Globus pallidus (tissue), 1 donor: ENCODE measurements at places on chromosomes 16 and 17.

- DNase-seq: peak; percentile 70
Measured at GRCh38 chr17:1714427-1714979, 4.3 kb upstream of the TLCD2 start.

GRCh38 chr17:41267711-41268110 lies 2.5 kb downstream of the KRTAP9-6 start:
- no peak for DNase-seq

DNA sequence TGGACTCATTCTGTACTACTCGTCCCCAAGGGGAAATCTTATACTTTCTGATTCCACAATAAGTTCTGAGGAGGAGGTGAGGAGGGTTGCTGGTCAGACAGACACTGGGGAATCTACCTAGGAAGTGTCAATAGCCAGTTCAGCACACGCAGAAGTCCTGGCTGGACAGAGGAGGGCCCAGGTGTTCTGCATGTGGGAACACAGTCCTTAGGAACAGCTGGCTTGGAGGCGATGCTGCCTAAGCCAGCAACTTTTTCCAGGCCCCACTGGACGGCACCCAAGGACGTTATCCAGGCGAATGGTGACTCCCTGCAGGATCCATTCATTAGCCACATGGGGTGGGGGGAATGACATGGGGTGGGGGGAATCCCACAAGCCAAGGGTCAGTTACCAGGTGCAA lies 29.9 kb upstream of the WFIKKN2 start:
- no peak for DNase-seq

- no peak for DNase-seq
Measured at GRCh38 chr17:69418535-69418934, 4.0 kb downstream of the MAP2K6 start.

DNA sequence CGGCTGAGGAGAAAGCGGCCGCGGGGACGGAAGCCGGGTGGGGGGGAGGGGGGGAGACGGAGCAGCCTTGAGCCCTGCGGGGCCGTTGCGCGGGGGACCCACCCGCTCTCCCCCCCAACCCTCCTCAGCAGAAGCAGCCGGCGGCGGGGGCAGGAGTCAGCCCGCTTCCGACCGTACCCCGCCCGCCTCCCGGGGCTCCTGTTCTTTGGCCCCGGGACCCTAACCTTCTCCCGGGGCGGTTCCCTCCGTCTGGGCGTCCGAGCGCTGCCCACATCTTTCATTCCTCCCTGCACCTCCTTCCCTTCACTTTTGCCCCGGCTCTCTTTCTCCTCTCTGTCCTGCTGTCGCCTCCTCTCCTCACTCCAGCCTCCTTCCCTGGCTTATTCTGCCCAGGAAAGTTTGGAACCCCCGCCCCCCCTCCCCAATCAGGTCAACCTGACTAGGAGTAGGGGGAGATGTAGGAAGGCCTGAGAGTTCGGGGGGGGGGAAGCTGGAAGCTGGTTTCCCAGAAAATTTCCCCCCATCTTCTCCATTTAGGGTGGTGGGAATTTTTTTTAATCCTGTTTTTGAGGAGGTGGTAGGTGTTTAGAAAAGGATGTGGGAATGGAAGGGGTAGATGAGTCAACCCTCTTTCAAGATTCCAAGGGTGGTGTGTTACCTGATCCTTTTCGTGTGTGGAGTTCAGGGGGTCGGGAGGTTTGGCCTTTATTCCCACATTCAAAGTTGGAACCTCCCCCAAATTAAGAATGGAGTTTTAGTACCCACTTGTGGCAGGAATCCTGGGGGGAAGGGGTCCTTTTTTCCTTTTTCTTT lies 427 bp upstream of the NLK start:
- no peak for DNase-seq

- DNase-seq: no peak
Measured at GRCh38 chr16:31063843-31064611, 10.0 kb downstream of the ZNF668 start.

- DNase-seq: peak; percentile 39
Measured at GRCh38 chr17:51486091-51486490, 225.7 kb downstream of the UTP18 start.

DNA sequence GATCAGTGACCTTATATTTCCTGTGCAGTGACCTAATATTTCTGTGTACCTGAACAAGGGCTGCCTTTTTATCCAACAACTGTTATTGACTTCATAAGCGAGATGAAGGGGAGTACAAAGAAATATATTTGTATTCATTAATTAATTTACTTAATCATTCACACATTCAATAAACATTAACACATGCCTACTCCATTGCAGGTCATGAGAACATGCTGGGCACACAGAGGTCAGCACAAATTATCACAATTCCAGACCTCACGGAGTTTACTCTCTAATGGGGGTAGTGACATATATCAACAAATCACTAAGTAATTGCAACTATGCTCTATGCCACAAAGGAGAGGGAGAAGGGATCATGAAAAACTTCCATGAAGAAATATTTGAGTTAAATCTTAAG lies 614.6 kb downstream of the TOX3 start:
- no peak for DNase-seq

DNA sequence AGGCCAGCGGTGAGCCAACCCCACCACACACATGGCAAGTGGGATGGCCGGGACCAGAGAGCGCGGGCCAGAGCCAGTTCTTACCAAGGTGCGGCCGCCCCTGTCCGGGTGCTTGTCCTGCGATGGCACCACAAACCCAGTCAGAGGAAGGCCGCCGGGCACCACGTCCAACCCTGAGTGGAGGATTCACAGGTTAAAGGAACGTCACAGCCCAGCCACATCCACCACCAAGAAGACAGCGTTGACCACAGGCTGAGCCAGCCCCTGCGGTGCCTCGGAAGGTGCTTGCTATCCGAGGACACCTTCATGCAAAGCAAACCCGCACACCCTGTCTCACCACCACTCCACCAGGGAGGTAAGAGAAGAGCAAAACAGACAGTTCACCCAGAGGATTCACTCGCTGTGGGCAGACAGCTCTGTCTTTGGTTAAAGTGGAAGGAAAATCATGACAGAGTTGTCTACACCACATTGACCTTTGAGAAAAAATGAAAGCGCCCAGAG lies 15.8 kb downstream of the SLX4 start:
- DNase-seq: no peak

DNA sequence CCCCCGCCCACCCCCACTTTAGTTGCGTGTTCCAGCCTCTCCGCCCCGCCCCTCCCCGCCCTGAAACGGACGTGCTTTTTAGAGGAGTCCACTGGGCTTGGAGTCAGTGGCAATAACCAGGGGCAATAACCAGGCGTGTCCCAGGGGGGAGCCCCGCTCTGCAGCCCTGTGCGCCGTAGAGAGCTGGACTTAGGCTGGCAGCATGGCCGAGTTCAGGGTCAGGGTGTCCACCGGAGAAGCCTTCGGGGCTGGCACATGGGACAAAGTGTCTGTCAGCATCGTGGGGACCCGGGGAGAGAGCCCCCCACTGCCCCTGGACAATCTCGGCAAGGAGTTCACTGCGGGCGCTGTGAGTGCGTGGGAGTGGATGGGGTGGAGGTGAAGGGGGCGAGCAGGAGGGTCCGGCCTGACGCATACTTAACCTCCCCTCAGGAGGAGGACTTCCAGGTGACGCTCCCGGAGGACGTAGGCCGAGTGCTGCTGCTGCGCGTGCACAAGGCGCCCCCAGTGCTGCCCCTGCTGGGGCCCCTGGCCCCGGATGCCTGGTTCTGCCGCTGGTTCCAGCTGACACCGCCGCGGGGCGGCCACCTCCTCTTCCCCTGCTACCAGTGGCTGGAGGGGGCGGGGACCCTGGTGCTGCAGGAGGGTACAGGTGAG lies at the start of gene ALOX15B:
ALOX15B (plus strand) TSS at position 106 of the 657 bp plus-strand sequence; CDS start at position 203, 97 bp downstream.
- DNase-seq: no peak

DNA sequence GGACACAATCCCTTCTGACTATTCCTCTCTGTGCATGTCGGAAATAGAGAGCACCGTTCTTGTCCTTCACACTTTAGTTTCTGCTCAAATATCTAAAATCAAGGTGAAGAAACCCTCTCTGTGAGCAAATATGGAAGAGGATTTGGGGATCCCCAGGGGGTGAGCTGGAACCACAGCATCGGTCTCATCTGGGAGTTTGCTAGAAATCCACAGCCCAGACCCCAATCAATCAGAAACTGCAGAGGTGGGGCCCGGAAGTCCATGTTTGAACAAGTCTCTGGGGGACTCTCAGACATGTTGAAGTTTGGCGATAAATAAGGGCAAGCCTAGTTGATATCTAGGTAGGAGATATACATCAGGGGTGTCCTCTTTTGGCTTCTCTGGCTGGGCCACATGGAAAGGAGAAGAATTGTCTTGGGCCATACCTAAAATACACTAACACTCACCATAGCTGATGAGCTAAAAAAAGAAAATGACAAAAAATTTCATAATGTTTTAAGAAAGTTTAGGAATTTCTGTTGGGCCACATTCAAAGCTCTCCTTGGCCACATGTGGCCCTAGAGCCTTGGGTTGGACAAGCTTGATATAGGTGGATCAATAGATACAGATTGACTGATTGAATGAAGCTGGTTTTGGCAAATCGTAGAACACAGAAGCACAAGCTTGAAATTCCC lies 168.0 kb upstream of the FOXF1 start:
- DNase-seq: no peak

DNA sequence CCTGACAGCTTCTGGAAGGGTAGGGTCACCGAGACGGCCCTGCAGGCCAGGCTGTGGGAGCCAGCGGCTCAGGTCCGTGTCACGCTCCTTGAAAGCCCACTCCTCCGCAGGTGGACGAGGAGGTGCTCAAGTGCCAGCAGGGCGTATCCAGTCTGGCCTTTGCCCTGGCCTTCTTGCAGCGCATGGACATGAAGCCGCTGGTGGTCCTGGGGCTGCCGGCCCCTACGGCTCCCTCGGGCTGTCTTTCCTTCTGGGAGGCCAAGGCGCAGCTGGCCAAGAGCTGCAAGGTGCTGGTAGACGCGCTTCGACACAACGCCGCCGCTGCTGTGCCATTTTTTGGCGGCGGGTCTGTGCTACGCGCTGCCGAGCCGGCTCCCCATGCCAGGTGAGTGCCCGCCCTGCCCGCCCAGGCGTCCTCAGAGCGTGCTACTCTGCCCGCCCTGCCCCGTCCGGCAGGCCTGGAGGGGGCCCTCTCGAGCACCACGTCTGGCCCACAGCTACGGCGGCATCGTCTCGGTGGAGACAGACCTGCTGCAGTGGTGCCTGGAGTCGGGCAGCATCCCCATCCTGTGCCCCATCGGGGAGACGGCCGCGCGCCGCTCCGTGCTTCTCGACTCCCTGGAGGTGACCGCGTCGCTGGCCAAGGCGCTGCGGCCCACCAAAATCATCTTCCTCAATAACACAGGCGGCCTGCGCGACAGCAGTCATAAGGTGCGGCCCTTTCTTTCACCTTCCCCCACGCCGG lies 1.3 kb downstream of the NAGS start:
- no peak for DNase-seq

- no peak for DNase-seq
Measured at GRCh38 chr16:87970186-87970585, 19.0 kb downstream of the BANP start.
